ENCODE measurements at places on chromosomes 12 and 14.

DNA sequence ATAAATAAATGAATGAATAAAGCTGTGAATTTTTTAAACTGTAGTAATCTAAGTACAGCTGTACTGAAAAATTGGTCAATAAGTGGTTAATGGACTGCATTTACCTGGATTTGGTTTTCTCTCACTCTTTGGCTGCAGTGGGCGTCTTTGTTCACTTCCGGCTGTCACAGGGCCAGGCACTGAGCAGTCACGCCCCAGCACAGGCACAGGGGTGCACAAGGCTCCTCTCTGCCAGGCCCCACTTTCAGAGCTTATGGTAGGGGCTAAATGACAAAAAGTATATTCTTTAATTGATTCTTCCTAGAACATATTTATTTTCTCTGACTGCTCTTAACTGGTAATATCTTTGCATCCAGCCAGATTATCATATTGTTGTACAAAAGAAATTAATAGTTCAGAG lies 70.6 kb upstream of the DYNC1H1 start:
- DNase-seq, result no peak

DNA sequence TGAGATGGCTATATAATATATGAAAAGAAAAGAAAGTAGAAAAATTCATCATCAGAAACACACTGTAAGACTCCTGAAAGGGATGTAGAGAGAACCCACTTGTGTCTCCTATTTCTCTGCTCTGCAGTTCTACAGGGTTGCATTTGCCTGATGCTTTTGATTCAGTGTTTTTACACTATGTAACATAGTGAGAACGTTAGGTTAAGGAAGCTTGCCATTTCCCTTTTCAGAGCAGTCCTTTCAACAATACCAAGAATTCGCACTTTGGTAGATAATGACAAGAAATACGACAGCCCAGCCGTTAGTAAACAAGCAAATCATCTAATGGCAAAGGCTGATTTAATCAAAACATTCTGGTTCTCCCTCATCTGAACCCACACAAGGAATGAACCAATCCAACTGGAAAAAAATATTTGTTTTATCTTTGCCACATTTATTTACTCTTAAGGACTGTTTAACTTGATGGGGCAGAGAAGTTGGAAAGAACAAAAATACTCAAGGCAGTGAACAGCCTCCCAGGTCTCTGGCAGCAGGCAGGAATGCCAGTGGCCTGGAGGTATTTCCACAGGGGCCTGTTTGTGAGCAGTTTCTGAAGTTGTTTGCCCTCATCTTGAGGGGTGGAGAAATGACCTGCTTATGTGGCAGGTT lies 30.8 kb upstream of the SOCS2 start:
- no peak for DNase-seq

DNA sequence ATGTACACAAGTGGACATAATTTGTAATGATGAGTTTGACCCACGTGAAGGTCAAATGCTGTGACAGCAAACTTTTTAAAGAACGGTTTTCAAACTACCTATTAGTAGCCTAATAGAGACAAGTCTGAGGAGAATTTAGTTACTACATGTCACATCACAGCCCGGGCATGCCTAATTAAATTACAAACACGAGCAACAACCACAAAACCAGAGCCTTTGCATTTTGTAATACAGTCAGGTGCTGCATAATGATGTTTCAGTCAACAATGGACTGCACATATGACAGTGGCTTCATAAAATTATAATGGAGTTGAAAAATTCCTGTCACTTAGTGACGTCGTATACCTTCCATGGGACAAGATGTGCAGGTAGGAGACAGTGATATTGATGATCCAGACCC lies 274.5 kb downstream of the DACT1 start:
- no peak for DNase-seq

DNA sequence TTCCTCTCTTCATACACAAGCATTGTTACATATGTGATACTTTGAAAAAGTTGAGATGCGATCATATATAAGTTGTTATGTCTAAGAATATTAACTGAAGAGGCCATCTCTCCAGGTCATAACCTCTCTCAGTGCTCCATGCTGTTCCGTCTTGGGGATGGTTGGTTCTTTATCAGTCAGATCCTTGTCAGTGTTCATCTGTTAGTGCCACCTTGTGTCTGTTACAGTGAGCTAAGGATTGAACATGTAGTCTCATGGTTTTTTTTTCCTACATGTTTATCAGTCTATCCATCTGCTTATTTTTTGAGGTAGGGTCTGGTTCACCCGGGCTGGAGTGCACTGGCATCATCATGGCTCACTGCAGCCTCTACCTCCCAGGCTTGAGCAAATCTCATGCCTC lies 30.5 kb downstream of the EP400 start:
- DNase-seq, result no peak

DNA sequence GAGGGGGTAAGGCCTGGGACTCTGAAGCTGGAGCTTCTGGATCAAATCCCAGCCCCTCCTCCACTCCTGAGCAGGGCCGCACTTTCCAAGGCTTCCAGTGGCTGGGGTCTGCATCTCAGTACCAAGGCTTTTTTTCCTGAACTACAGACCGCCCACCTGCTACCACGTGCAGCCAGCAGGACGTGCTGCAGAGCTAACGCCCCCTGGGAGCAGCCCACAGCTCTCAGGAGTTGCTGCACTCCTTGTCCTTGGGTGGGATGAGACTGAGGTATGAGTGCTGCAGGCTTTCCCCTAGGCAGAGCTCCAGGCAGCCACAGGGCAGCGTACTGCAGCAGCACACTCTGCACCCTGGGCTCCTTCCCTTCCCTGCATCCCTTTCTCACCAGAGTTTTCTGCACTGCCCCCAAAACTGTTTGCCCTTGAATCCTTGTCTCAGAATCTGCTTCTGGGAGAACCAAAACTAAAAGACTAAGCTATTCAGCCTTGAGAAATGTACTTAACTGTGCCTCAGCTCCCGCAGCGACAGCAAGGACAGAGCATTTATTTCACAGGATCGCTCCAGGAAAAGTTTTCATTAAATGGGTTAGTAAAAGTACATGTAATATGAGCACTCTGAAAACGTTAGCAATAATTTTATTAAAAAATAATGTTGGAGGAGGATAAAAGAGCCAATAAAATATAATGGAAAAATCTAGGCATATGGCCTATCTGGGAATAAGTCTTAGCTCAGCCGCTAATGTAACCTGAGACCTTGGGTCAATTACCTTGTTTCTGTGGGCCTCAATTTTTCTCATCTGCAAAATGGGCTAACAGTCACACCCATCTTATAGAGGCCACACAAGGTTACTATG lies 25.5 kb downstream of the RBM19 start:
- DNase-seq, result no peak

DNA sequence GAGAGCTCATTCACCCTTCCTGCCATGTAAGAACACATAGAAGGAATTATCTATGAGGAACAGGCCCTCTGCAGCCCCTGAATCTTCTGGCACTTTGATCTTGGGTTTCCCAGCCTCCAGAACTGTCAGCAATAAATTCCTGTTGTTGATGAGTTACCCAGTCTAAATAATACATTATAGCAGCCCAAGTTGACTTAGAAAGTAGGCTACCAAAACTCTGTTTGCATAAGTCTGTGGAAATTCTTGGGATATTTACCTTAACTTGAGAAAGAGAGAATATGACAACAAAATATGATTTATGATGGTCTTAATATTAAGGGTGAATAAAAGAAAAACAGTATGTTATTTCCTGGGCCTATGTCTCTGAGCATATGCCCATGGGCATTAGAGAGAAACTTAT lies 433.0 kb upstream of the LMO3 start:
- no peak for DNase-seq

DNA sequence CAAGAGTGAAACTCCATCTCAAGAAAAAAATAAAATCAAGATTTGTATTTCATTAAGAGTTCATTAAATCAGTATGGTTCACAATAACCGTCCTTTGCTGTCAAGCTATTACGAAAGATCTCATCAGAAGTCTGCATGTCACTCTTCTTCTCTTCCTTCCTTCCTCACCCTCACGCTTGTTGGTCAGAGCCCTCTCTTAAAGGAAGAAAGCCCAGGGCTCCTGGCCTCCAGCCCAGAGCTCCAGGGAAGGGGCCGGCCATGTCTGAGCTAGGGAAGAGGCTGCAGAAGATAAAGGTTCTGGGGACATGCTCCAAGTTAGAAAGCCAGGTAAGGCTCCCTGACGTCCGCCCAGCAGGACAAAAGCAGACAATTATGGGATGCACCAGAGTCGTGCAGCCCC lies 43.1 kb upstream of the DLK1 start:
- no peak for DNase-seq

GRCh38 chr12:19848421-19848820 lies 409.1 kb downstream of the AEBP2 start:
- no peak for DNase-seq

DNA sequence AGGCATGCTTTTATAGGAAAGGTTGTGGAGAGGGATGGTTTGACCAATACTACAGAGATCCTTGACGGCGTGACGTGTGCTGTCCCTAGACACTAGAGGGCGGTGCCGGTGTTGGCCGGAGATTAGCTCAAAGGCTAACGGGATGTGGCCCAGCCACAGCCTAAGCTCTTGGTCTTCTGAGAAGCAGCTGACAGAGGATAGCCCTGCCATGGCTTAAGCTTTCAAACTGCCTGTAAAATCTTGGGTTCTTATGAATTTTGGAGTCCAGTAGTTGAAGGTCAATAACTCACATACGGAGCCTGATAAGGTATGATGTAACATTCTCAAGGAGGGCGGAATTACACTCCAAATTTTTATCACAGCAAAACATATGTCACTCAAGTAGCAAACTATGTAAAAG lies 515.7 kb upstream of the ATXN7L3B start:
- peak; percentile 43 for DNase-seq

DNA sequence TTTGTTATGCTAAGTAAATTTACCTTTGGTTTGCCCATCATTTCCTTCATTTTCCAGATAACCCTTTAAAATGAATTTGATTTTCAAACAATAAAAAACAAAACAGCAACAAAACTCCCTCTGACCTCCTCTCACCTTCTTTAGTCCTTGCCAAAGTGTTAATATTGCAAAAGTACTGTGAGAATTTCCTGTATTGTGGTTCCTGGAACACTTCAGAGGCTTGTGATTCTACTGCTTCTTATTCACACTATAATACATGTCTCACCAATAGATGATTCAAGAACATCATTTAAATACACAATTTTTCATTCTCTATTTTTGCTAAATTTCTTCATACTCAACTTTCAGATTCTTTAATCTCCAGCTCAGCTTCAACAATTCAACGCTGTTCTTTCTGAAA lies at the start of gene KLRD1:
TSS of gene KLRD1 (plus strand) at position 241 of the 400 bp plus-strand sequence. CDS start 208 bp downstream, outside the sequence.
- DNase-seq, result no peak

- no peak for DNase-seq
Measured at GRCh38 chr12:90836689-90837088, 118.3 kb downstream of the CCER1 start.

DNA sequence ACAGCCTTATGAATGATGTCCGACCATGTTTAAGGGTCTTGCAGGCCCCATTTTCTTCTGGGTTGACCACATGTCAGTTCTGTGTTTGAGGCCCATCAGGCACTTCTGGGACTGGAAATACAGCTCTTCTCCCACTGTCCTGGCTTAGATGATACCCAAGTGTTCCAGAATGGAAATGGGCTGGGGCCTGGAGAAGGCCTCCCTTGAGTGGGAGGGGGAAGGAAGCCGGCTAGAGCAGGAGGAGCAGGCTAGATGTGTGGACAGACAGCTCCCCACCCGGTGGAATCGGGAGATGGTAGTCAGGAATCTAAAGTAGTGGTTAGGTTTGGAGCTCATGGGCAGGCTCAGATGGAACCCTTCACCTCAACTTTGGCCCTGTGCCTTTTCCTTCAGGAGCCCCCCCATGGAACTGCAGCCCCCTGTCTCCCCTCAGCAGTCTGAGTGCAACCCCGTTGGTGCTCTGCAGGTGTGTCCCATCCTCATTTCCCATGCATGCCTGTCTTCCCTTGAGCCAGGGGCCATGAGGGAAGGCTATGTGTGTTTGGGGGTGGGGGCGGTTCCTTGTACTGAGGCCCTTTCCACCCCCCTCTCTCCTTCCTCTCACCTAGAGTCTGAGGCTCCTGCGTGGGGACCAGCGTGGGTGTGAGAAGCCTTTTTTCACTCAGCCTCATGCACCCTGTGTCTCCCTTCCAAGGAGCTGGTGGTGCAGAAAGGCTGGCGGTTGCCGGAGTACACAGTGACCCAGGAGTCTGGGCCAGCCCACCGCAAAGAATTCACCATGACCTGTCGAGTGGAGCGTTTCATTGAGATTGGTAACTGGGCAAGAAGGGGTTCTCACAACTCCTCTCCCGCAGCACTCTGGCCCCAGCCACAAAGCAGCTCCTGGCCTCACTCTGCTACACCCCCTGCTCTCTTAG lies 3.0 kb downstream of the NPFF start:
- DNase-seq, result no peak

GRCh38 chr14:59236195-59236594 lies 47.7 kb downstream of the DAAM1 start:
- no peak for DNase-seq

DNA sequence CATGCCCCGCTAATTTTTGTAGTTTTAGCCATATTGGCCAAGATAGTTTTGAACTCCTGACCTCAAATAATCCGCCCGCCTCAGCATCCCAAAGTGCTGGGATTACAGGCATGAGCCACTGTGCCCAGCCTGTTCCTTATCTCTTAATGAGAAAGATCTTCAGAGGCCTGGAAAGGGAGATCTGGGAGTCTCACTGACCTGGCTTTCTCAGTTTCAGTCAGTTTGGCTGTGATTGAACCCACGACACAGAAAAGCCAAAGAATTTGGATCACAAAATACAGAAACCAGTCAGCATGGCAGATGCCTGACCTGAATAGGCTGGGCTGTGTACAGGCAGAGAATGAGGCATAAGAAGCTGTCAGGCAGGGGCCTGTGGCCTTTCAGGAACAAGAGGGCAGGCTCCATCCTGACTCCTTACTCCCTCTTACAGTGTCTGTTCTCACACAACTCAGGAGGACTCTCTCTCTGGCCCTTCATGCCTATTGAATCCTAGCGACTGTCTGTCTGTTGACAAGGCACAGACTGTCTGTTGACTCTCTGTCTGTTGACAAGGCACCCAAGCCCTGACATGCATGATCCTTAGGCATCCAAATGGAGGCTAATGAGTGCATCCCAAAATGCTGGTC lies 366.5 kb upstream of the CCDC196 start:
- no peak for DNase-seq

GRCh38 chr14:84688297-84689025 lies 841.5 kb upstream of the FLRT2 start:
- no peak for DNase-seq

- peak; percentile 24 for DNase-seq
Measured at GRCh38 chr12:125220404-125221273, 155.4 kb downstream of the AACS start.

GRCh38 chr14:91244501-91244901 lies at the start of gene GPR68:
Gene GPR68 (minus strand): TSS chr14:91244704. CDS start chr14:91235050, 9,654 bp downstream.
- no peak for DNase-seq

DNA sequence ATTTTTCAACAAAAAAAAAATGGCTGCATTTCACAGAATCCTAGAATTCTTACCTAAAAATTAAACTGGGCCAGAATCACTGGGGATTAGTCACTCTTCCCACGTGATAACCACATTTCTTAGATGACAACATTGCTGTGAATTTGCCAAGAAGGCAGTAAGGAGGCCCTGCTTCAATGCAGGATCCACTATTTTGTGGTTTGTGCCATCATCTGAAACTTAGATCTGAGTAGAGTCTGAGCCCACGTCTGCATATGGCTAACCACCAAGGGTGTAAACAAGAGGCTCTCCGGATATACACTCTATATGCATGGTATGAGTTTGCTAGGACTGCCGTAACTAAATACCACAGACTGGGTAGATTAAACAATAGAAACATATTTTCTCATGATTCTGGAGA lies 24.4 kb upstream of the TBX5 start:
- DNase-seq, result no peak

Measured in stimulated activated CD8-positive, alpha-beta memory T cell treated with anti-CD3 and anti-CD28 coated beads, Interleukin-4, amount 100 ng/mL, for 48 hours (primary cell).